ENCODE measurements at places on chromosomes 1 and 21.

DNA sequence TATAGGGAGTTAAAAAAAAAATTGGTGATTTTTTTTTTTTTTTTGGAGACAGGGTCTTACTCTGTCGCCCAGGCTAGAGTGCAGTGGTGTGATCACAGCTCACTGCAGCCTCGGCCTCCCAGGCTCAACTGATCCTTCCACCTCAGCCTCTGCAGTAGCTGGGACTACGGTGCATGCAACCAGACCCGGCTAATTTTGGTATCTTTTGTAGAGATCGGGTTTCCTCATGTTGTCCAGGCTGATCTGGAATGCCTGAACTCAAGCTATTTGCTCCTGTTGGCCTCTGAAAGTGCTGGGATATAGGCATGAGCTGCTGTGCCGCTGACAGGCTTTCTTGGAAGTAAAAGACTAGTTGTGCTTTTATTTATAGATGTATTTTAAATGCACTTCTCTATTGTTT is 3.0 kb downstream of the CDC42 start:
- DNase-seq: no peak

GRCh38 chr1:23384312-23385058 is 14.8 kb upstream of the ZNF436 start:
- DNase-seq: no peak

DNA sequence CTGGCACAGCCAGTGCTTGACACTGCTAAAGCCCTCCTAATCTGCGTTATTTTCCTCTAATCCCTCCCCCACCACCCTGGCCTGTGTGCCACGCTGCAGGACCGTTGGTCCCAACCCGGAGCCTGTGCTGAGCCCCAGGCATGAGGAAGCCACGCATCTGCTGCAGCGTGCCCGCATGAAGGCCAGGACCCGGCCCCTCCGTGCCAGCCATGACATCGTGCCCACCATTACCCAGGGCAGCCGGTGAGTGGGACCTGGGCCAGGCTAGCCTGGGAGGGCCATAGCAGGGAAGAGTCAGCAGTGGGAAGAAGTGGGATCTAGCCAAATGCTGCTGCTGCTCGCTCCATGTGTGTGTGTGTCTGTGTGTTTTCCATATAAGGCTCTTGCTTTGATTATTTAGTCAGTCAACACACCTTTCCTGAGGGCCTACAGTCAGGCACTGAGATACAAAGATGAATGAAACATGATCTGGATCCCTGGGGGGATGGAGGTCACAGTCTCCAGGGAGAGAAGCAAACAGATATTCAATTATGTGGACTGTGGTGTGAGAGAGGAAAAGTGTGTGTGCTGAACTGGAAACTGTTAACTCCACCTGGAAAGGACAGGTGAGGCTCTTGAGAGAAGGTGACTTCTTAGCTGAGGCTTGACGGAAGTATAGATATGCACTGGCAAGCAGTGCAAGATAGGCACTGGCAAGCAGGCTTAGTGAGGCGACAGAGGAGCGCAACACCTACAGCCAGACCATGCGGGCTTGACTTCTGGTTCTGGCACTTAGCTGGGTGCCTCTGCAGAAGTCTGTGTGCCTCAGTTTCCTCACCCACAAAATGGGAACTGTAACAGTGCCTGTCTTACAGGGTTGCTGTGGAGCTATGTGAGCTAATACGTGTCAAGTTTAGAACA is 15.9 kb downstream of the KIAA1614 start:
- DNase-seq: no peak

DNA sequence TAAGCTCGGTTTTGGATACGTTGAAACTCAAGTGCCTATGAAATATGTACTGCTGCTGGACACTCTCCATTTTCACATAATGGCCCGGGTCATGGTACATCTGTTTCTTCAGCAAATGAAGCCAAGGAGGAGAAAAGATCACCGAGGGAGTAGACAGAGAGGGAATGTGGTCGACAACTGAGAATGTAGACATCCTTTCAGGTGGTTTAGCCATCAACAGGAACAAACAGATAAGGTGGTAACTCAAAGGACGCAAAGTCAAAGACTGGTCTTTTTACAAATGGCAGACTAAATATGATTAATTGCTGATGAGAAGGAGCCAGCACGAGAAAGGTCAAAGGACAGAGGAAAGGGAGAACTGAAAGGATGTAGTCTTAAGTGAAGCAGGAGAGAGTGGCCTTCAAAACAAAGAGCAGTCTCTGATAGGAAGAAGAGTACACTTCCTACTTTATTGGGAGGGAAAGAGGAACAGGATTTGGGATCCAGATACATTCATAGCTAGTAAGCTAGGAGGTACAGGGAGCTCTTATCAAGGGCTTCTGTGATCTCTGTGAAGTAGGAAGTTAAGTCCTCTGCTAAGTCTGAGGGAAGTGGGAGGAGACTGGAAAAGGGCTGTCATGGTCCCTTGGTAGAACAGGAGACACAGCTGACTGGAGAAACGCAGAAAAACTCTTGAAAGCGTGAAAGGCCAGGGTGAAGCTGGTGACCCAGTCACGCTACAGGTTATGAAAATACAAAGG is 28.3 kb downstream of the NUP133 start:
- DNase-seq: peak; percentile 46

DNA sequence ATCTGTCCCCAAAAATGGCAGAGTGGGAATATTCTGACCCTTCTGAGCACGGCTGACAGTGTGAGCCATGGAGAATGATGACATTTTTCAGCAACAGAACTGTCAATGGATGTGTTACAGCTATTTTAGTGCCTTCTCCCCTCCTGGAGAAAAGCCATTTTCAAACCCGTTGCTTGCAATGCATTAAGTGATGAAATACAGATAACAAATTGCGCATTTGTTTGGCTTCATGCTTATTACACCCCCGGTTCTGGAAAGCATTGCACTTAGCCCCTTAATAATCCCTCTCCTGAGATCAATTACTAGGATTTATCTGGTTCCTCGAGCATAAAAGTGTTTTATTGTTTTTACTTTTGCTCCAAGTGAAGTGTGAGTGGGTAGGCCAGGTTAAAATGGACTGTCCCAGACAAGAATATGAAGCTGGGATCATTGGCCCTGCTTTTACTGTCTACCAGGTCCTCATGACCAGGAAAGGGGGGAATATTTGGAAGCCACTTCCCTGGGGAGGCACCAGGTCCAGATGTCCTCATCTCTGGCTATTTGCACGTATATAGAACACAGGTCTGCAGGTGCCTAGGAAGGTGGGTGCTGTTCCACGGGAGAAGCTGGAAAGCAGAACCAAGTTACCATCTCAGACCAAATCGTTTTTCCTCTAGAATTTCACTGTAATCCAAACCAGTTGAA is 37.5 kb upstream of the HHAT start:
- DNase-seq: no peak

DNA sequence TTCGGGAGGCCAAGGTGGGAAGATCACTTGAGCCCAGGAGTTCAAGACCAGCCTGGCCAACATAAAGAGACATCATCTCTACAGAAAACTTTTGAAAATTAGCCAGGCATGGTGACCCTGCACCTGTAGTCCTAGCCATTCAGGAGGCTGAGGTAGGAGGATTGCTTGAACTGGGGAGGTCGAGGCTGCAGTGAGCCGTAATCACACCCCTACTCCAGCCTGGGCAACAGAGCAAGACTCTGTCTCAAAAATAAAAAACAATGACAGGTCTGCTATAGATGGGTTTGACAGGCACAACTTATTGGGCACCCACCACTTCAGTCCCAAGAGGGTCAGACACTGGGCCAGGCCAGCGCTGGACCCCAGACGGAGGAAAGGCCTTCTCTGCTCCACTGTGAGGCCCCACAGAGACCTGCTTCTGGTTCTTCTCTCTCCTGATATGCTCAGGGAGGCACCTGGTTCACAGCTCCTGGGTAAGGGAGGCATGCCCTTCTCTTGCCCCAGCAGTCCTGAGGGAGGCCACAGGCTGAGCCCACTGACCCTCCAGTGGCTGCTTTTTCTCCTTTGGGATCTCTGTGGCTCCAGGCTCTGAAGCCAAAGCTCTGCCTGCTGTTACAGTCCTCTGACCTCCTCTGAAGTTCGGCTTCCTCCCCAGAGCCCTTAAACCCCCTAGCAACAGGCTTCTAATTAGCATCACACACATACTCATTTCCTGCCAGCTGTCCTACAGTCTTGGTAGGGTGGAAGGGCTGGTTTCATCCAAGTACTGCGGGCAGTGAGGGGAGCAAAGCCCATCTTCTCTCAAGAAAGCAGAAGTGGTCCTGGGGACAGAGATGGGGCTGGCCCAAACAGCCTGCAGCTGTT is 14.4 kb downstream of the S100A16 start:
- DNase-seq: peak; percentile 87

- DNase-seq: no peak
These were observed 51.8 kb upstream of the PGD start for GRCh38 chr1:10347109-10347508.

DNA sequence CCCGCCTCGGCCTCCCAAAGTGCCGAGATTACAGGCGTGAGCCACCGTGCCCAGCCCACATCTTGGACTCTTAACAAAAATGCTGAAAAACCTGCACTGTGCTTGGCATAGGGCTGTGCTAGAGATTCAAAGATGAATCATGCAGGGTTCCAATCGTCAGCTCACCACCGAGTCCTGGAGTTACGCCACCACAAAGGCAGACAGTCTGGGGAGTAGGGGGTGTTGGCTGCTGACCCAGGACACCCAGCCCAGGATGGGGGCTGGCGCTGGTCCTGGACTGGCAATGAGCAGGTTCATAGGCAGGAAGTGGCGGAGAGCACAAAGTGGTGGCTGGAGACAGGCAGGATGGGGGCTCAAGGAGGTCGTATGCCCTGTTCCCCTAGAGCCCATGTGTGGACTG is 16.0 kb downstream of the PSRC1 start:
- no peak for DNase-seq

DNA sequence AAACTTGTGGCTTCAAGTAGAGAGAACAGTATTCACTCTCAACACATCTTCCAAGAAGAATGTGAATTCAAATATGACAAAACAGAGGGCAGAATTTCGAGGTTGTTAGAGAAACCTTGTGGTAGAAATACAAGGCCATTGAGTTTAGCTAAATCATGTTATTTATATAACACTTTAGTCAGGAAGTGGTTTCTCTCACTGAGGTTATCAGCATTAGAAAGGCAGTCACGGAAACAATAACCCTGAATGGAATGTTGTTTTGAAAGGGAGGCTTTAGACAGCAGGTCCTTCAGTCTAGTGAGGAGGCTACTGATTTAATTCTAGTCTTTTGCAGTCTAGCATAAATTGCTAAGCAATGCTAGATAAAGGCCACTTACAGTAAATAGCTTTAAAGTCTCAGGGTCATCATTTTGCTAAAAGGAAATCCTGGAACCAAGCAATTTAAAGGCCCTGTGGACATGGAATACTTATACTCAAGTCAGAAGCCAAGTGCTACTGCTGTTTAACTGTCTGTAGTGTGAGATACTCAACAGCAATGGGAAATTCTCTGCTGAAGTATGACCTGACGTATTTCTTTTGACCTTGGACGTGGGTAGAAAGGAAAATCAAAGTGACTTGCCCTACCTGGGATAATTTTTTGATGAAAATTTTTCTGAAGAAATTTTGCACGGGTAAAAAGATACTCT is 89.0 kb upstream of the CHODL start:
- no peak for DNase-seq

DNA sequence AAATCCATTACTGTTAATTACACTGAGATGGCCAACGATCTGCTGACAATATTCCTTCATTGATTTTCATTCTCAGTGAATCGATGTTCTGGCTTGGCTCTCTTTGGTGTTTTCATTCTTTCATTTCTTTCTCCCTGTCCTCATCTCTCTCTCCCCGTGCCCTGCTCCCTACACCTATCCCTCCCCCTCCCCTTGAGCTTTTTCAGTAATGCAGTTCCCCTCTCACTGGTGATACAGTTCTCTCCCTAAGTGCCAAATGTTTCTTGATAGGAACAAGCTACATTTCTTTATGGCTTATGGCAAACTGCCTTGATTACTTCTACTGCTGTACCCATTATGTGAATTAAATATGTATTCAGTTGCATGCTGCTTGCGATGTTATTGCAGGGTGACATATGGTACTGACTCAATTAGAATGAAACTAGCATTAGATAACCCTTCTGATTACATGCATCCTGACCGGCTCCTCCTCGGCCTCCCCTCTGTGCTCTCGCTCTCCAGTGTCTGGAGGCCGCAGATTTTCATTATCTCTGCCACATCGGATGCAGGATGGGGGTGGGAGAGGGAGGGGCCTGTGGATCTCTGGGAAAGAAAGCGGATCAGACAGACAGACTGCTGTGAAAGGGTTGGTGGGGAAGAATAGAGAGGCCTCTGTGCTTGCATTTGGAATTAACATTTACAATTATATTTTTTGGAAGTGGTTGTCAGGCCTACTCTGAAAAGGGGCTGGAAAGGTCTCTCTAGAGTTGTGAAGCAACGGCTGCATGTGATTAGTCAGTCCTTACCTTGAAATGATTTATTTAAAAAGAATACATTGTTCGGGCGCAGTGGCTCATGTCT is 130.9 kb downstream of the PBX1 start:
- DNase-seq: no peak

All from GM20000 (cell line).